Osteoblast (primary cell): ENCODE measurements at places on chromosomes 3 and 15. TPM values are rescaled to one million over a fixed set of nuclear protein-coding genes. Genes with fewer than 3 reads are reported as not detected.

MCCC1 gene
- 20.6 TPM in 2 replicates for total RNA-seq

EPHA3 gene
- total RNA-seq, result 10.9 and 12.7 TPM in 2 replicates

RBPMS2 gene
- total RNA-seq, result 0.29 TPM in 1 of 2 replicates, not detected in the other

PRTG gene
- 4.7 and 5.6 TPM in 2 replicates for total RNA-seq

ZNF717 gene
- 17.7 and 18.5 TPM in 2 replicates for total RNA-seq

MEX3B gene
- total RNA-seq, result 11.2 and 15.2 TPM in 2 replicates

GP5 gene
- total RNA-seq, result 0.29 and 0.36 TPM in 2 replicates

GRCh38 chr15:87940768-87941167 is 315.8 kb downstream of the NTRK3 start:
- DNase-seq, result no peak

DNA sequence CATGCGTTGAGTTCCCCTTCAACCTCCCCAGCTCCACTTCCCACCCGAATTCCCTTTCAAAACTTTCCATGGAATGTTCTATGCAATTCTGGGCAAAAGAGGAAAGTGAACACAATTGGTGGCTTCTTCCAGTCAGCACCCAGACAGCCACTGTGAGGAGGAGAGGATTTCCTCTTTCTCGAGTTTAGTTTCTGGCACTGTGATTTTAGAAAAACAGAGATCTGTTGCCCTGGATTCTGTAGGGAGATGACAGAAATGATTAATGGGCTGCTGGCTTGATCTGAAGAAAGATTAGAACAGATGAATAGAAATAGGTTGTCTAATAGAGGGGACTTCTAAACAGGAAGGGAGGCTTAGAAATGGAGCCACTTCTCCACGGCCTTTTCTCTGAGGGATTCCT is 172.0 kb downstream of the MCTP2 start:
- DNase-seq, result no peak

GRCh38 chr15:57217778-57218598 is 158.3 kb upstream of the CGNL1 start:
- no peak for DNase-seq

DNA sequence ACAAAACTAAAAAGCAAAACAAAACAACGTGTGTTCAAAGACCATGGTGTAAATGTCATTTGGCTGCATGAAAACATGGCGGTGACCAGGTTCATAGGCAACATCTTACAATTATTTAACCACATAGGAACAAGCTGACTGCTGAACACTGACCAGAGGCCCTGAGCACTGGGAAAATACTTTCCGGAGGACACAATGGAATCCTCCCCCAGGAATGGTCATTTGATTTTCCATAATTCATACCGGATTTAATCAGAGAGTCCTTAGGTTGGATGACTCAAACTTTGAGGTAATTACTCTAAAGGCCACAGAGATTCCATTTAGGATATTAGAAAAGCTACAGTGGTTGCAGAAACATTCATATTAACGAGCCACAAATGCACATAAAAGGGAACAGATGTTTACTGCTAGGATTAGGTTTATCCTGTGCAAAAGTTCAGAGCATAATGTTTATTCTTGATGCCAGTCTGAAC is 254.7 kb downstream of the NR1D2 start:
- no peak for DNase-seq

DNA sequence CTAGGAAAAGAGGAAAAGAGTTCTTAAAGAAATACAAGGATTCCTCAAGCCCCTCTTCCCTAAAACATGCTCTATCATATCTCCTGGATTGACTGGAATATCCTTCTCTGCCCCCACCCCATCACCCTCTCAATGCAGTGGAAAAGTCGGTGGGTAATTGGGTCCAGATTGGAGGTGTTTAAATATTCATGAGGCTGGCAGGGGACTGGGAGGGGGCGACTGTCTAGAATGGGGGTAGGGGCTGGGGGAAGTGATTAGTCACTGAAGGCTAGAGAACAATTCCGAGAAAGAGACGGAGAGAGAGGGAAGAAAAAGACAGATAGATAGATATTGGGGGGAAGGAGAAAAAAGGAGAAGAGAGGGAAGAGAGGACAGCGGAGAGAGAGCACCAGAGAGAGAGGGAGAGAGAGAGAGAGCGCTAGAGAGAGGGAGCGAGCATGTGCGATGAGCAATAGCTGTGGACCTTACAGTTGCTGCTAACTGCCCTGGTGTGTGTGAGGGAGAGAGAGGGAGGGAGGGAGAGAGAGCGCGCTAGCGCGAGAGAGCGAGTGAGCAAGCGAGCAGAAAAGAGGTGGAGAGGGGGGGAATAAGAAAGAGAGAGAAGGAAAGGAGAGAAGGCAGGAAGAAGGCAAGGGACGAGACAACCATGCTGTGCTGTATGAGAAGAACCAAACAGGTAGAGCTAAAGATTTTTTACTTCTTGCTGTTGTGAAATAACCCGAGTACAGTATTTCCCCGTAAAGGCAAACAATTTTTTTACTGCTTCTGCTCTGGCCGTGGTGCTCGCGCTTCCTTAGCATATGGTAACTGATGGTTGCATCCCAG is at the start of gene GAP43:
TSS of gene GAP43 (plus strand) at position 467 of the 825 bp plus-strand sequence. CDS start at position 647, 180 bp downstream.
- peak; percentile 41 for DNase-seq

GRCh38 chr3:181721046-181721875 is 9.5 kb downstream of the SOX2 start:
- no peak for DNase-seq

DNA sequence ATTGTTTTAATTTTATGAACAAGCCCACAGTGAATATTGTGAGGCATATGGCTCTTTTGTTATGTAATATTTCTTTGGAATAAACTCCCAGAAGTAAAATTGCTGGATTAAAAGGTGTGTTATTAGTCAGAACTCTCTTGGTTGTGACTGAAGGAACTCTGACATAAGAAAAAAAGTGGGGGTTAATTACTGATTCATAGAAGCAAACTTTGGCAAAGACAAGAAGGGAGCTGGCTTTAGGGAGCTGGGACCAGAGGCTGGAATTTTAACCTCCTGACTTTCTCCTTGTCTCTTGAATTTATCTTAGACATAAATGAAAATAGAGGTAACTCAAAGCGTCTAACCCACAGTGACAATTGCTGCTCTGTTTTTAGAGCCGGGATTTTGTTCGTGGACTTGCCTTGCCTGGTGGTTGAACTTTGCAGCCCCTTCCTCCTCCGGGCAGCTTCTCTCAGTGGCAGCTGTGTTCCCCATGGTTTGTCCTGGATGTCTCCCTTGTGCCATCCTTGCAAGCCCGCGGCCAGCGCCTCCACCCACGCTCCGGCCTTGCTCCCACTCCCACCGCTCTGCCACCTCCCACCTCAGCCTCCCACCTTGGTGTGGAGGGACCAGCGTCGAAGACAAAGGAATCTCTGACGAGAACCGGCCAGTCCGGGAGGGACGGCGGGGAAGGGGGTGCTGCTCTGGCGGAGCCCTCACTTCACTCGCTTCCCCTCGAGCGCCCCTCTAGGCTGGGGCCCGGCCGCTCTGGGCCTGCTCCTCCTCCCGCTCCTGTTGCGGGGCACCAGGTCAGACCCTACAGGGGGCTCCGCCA is 28.0 kb downstream of the ARHGAP31 start:
- peak; percentile 88 for DNase-seq

DNA sequence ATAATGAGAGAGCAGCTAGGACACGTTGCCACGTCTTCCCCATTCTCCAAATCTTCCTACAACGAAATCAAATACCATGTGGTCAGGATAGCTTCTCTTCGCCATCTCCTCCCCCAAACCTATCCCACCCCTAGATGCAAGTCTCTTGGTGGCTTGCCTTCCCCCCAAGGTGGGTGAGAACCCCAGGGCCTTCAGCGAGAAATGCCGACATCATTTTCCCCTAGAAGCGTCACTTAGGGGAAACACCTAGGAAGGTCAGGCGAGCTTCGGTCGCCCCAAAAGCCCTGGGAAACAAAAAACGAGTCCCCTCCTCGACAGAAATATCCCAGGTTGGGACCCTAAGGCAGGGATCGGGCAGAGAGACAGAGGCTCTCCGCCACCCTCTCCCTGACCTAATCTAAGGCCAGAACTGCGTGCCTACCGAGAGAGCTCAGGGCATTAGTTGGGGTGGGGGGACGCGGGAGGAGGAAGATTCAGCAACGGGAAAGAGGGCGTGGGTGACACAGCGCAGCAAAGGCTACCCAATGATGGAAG is 502 bp downstream of the DPH3 start:
- DNase-seq, result peak; percentile 74

GRCh38 chr15:42032376-42033213 is 11.8 kb upstream of the PLA2G4E start:
- DNase-seq, result no peak

GRCh38 chr3:129304146-129304961 is 25.7 kb downstream of the HMCES start:
- DNase-seq, result peak; percentile 23

GRCh38 chr3:59116233-59116537 is 66.4 kb upstream of the CFAP20DC start:
- DNase-seq, result no peak

GRCh38 chr3:98780343-98780742 is 17.2 kb downstream of the ST3GAL6 start:
- DNase-seq, result peak; percentile 4
